CD4-positive, alpha-beta memory T cell (primary cell): ENCODE measurements at places on chromosomes 3 and 15. TPM values are rescaled to one million over a fixed set of nuclear protein-coding genes. Genes with fewer than 3 reads are reported as not detected.
A peak's percentile ranks its signal among the peaks of the same experiment; 100 is the strongest.

GRCh38 chr3:157154563-157155330 lies 5.2 kb downstream of the CCNL1 start:
- no peak for DNase-seq

DNA sequence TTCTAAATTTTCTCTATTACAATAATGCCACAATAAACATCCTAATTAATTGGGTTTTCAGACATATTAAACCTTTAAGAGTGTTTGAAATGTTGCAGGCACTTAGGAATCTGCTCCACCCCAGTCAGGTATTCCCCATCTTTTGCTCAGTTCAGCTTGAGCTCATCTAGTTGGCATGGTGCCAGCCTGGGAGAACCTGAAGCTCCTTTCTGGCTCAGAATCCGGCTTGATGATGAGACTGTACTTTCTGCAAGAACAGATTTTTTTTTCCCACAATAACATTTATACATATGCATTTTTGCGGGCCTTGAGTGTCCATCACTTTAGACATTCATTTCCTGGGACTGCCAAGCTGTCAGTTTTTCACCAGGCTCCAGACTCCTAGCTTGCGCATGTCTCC lies 7.7 kb upstream of the OXSR1 start:
- DNase-seq: no peak

- no peak for DNase-seq
Measured at GRCh38 chr3:140472306-140473020, 205.4 kb upstream of the TRIM42 start.

DNA sequence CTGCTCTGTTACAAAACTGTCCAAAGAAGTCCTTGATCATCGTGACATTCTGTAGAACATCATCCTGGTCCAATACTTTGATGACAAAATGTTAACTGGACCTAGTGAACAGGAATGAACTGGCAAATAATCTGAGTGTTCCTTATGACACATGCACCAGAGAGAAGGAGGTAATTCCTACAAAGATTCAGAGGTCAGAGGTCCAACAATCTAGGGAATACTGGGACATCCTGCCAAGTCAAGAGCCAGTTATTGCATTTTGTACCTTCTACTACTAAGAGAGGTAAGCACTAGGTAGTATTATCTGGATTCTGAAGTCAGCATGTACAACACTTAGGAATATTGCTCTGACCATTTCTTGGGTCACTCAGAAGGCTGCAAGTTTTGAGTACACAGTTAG lies 20.8 kb downstream of the LZTFL1 start:
- DNase-seq: no peak

- DNase-seq: no peak
Measured at GRCh38 chr3:197155046-197155445, 125.4 kb upstream of the MELTF start.

- DNase-seq: no peak
Measured at GRCh38 chr15:52496776-52497470, 31.8 kb downstream of the MYO5A start.

DNA sequence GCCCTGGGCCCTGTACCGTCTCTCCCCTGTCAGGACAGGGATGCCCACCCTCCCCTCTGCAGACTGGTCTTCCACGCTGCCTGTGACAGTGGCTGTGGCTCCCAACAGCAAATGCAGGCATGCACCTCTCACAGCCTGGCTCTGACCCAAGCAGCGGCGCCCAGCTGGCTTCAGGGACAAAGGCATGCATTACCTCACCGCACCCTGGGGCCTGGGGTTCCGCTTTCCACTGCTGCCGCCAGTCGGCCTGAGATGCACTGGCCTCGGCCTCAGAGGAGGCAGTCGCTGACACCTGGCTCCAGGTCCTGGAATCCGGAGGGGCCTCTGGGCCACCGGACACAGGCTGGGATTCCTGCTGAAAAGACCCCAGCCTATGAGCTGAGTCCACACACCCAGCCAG lies 70.3 kb downstream of the SCN5A start:
- DNase-seq: no peak

DNA sequence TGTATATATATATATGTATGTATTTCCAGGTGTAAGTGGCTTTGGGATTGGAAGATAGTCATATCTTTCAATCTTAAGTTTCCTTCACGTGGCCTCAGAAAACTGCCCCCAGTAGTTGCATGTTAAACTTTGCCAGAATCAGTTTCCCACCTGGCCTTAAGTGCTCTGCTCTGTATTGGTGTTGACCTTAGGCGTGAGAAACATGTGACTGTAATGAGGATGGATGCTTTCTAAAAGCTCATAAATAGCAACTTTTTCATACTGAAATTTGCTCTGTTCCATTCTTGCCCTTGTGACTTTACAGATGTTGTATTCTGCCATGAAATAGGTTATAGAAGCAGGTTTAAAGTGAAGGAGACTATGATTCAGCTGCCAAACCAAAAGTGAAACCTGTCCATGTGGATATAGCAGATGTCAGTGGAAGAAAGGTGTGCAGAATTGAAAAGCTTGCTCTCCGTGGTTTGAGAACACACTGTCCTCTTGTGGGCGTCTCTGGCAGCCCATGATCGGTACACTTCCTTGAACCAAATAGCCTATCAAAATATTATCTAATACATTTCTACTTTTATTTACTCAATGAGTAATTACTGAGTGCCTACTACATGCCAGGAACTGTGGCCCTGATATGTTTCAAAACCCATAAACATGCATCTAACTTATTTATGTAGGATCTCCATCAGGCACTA lies 15.8 kb downstream of the SCG5 start:
- peak; percentile 18 for DNase-seq

DNA sequence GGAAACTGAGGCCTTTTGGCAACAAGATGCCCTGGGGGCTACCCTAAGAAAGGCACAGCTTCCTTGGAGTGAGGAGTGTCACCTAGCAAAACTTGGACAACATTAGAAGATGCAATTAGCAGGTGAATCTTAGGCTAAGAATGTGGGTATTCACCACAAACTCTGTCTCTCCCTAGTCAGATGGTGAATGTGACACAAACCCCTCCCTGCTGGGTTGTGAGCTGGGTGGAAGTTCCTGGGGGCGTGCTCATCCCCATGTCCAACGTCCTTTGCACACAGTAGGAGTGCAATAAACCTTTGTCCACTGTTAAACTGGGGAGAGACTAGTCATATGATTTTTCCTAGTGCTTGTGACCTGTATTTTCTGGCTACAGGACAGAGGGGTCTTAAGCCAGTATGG lies 67.1 kb upstream of the SH3GL3 start:
- DNase-seq: no peak

DNA sequence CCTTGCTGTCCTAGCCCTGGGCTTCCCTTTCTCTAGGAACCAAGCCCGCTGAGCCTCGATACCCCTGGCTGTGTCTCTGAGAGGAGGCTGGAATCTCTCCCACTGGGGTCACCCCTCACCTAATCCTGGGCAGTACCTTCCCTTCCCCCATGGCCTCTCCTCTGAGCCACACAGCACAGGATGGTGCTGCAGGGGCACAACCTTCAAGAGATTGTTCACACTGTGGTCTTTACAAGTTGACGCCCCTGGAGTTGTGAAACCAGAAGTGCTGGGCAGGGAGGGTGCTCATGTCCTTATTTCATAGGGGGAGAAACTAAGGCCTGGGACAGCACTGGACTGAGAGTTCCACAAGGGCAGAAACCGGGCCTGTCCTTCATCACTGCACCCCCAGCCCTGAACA lies 70.9 kb upstream of the TMEM115 start:
- DNase-seq: no peak

GRCh38 chr3:127102587-127102986 lies 90.3 kb upstream of the PRR23E start:
- DNase-seq: no peak

GRCh38 chr3:81416812-81417211 lies 344.6 kb downstream of the GBE1 start:
- DNase-seq: no peak

GRCh38 chr3:26091626-26092025 lies 301.7 kb downstream of the OXSM start:
- DNase-seq: no peak

DNA sequence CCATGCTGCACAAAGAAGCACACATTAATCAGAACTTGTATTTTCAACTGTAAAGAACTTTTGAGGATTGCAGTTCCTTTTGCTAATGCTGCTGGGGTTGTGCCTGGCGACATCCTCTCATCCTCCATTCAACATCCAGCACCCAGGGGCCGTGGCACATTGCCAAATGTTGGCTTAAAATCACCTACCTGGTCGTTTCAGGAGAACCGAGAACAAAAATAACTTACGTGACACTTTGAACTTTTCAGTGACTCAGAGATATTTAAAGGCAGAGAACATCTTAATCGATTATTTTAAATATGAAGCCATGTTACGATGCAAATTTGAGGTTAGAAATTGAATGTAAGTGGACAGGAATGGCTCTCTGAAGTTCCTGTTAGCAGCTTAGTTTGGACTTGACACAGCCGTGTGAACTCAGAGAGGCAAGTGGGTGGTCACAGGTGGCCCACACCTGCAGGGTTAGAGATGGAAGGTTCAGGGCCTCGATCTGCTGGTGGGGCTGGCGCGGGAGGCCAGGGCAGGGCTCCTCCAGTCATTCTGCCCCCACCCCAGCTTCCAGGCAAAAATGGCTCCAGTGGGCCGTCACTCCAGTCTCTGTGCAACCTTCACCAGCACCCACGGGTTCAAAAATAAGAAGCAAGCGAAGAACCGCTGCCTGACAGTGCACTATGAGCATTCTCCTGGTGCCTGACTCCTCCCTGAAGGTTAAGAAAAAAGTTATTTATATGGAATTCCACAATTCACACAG lies 12.2 kb downstream of the LRRK1 start:
- DNase-seq: no peak

DNA sequence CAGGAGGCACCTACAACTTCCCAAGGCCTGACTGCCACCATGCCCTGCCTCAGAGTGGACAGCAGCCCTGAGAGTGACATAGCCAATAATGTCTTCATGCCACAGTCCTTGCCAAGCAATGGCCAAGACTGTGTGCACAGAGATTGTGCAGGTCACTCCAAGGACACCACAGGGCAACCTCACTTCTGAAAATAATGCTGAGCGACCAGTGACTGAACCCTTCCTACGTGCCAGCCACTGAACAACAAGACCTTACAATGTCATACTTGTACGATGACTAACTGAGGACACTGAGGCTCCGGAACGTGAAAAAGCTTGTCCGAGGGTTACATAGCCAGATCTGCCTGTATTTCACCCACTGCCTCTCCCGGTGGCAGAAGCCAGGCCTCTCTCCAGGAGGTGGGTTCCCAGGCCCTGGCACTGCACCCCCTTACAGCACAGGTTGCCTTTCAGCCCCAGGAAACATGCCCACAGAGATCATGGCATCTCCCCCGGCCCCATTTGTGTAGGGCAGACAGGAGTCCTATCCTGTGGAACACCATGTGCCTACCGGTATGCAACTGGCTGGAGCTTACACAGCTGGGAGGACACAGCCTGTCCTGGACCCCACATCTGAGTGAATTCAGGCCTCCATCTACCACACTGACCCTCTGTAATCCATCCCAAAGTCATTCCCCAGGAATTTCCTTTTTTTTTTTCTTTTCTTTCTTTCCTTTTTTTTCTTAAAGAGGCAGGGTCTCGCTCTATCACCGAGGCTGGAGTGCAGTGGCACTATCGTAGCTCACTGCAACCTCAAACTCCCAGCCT lies 72.3 kb downstream of the SLC12A8 start:
- no peak for DNase-seq

The MAGEL2 gene
- polyA plus RNA-seq: not detected

The SH2D7 gene
- not detected for polyA plus RNA-seq

The GOLGA8T gene
- not detected for polyA plus RNA-seq

The ST8SIA2 gene
- not detected for polyA plus RNA-seq
